Activated T-cell treated with anti-CD3 and anti-CD28 coated beads, Interleukin-2, amount 50 U/mL, for 24 hours (primary cell): ENCODE measurements at places on chromosomes 1 and 21.

DNA sequence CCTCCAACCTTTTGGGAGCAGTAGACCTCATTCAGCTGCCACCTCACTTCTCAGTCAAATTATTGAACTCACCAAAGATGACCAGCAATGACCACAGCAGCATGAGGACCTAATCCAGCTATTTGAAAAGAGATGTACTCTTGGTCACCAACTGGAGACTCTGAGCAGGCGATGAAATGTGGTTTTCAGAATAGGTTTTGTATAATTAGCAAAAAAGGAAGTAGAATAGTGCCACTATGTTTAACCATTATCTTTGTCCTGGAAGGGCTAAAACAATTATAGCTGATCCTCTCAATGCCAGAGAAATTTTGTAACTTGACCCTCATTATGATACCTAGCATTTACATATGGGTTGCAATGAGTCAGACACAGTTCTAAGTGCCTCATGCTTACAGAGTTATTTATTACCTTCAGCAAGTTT, at the start of gene FCRL2:
Gene FCRL2, minus strand, starts transcription at position 162 of the 421 bp plus-strand sequence. Its CDS starts 59 bp downstream, at position 103.
- no peak for DNase-seq

GRCh38 chr1:12012560-12013316, 6.6 kb upstream of the MIIP start:
- DNase-seq, result no peak

- no peak for DNase-seq
These were observed 47.0 kb upstream of the PLA2G4A start for GRCh38 chr1:186781730-186782129.

DNA sequence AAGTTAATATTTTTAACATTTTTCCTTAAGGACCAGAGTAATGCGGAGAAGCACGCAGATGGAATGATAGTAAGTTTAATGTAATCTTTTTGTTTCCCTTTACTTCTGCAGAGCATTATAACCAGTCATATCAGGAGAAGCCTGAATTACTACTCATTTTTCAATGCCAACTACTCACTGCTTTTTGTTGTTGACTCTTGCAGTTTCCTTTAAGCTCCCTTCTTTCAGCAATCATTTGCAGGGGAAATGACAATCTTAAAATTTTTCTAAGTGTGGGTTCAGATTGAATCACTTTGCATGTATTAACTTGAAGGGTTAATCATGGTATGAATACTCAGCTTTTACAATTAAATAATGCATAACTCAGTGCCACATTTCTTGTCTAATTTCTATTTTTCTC, 122.2 kb downstream of the NRDC start:
- DNase-seq, result no peak

DNA sequence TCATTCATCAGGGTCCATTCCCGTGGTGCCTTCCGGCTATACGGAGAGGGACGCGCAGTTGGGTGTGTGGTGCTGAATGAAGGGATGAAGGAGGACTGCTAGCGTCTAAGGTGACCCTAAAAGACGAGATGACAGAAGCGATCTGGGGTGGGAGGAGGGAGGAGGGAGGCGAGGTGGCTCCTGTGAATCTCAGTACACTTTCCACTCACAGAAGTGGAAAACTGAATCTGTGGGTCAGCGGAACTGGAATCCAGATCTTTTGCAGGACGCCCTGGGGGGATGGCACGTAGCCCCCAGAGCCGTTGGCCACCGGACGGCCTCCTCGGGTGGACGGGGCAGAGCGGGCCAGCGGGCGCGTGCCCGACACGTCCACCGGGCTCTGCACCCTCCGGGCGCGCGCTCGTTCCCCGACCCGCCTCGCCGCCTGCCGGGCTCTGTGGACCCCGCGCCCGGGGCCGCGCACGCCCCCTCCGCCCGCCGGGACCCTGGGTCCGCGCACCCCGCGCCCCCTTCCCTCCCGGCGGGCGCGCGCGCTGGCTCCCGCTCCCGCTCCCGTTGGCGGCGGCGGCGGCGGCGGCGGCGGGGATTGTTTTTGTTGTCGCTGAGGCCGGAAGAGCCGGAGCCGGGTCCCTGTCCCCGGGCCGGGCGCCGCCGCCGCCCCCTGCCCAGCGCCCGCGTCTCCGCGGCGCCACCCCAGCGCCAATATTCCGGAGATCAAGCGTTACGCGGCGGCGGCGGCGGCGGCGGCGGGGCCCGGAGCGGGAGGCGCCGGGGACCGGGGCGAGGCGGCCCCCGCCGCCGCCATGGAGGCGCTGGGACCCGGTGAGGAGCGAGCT, at the start of gene AGO4:
Gene AGO4, plus strand, starts transcription at position 403 of the 836 bp plus-strand sequence. Its CDS starts 401 bp downstream, at position 804.
- peak; percentile 68 for DNase-seq

GRCh38 chr1:53567450-53567849, 108.3 kb downstream of the DMRTB1 start:
- DNase-seq, result peak; percentile 11

GRCh38 chr1:20987831-20988825, 188.6 kb downstream of the EIF4G3 start:
- DNase-seq, result no peak

DNA sequence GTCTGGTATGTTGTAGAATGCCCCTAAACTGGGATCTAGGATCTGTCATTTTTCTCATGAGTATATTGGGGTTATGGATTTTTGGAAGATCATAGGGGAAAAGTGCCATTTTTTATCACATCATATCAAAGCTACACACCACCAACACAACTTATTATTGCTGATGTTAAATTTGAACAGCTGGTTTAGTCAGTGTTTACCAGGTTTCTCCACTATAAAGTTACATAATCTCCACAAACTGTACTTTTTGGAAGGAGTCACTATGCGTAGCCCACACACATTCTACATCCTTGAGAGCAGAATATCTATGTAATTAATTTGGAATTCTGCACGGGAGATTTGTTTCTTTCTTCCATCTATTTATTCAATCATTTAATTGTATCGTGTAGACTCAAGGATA, 35.2 kb downstream of the RC3H1 start:
- DNase-seq, result no peak

DNA sequence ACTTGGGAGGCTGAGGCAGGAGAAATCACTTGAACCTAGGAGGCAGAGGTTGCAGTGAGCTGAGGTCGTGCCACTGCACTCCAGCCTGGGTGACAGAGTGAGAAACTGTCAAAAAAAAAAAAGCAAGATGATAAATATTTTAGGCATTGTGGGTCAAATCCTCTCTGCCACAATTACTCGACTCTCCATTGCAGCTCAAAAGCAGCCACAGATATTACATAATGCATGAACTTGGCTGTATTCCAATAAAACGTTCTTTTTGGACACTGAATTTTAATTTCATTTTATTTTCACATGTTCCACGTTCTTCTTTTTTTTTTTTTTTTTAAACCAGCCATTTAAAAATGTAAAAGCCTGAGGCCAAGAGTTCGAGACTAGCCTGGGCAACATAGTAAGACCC, 69.4 kb downstream of the TCP10L start:
- DNase-seq, result no peak

DNA sequence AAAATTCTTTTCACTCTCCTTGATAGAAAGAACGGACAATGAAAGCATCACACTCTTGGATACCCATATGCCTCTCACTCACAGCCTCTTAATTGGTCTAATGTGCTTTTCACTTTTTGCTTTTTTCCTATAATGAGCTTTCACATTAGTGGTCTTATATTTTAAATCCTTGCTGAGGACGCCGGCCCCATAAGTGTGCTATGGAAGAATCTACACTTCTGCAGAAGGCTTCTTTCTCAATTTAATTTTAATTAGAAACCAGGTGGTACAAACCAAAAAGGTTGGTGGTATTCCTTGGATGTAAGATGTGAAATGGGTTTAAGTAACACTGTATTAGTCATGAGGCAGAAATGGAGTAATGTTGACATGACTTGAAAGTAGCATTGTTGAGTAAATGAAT, 190.6 kb upstream of the NFIA start:
- DNase-seq, result no peak

DNA sequence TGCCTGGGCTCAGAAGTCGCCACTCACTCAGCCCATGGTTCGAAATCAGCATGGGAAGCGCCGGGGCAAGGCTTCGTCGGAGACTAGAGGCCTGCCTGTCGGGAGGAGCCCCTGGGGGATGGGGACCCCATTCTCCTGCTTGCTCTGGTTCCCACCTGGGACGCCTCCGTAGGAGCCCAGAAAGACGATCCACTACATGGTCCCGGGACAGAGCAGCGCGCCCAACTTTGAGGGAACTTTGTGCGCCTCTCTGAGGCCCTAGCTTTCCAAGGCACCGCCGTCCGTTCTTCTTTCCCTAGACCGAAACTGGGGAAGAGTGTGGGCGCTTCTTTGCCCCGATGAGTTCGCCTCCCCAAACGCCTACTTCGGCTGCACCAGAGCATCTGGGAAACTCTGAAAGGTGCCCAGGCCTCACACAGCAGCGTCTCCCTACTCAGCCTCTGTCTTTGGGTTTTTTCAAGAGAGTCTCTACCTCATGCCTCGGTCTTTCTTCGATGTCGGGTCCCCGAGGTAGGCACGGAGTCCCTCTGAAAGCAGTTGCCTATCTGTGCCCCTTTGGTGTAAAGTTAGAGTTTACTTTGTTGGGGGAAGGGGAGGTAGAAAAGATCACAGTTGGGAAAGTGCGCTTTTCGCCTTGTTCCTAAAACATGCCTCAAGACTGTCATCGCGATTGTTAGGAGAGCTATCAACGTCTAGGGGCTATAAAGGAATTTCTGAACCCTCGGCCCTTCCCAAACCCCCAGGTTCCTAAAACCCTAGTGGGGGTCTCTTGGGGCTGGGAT, 14.0 kb downstream of the NR5A2 start:
- DNase-seq, result no peak

DNA sequence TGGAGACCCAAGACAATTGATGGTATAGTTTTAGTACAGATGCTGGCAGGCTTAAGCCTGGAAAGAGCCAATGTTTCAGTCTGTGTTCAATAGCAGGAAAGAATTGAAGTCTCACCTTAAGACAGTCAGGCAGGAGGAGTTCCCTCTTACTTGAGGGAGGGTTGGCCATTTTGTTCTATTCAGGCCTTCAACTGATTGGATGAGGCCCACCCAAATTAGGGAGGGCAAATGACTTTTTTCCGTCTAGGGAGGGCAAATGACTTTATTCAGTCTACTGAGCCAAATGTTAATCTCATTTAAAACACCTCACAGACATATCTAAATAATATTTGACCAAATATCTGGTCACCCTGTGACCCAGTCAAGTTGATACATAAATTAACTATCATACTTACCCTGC, 31.4 kb upstream of the ELAVL4 start:
- no peak for DNase-seq

GRCh38 chr1:223747838-223748335, 35.5 kb downstream of the CAPN2 start:
- no peak for DNase-seq

DNA sequence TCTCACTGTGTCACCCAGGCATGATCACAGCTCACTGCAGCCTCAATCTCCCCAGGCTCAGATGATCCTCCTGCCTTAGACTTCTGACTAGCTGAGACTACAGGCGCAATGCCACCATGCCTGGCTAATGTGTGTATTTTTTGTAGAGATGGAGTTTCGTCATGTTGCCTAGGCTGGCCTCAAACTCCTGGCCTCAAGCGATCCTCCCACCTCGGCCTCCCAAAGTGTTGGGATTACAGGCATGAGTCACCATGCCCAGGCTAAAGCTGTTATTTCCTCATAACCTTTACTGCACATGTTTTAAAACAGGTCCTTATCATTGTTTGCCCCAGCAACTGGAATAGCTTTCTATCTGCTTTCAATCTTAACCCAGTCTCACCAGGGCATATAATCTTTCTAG, 2.9 kb downstream of the SARS1 start:
- DNase-seq, result no peak

DNA sequence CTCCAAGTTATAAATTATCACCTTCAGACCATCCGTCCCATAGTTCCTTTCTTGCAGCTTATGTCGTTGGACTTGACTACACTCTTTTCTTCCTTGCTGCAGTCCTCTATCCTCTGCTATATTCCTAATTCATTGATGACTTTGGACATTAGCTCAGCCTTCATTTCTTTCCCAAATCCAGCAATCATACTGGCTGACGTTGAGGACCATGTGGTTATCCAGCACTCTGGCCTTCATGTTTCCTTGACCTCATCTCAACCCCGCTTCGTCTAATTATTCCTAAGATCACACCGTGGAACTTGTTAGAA, 27.4 kb downstream of the RAD54L start:
- no peak for DNase-seq

DNA sequence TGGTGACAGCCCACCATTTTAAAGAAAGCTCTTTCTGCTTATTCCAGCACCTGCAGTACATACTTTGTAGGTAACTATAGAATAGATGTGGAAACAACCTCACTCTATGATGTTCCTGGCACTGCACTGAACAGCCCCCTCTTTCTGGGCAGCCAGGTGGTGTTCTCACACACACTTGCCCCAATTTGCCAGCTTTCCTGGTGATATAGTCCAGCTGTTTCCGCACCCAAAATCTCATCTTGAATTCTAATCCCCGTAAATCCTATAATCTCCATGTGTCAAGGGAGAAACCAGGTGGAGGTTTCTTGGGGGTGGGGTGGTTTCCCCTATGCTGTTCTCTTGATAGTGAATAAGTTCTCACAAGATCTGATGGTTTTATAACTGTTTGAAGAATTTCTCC, 102.2 kb downstream of the FCRL5 start:
- DNase-seq, result no peak

DNA sequence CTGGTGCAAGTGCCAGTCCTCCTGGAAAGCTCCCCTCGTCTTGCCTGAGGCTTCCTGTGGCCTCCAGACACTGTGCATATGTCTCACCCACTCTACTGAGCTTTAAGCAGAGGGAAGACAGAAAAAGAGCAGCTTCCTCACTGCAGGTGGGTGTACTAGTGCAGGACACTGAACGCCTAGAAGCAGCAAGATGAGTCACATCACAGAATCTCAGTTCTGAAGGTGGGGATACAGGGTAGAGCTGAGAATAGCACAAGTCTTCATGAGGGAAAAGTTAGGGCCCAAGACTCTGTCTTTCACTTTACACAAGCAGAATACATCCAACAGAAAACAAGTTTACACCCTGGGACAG, 37.4 kb downstream of the PCAT6 start:
- DNase-seq, result no peak

GRCh38 chr1:212916481-212917133, 33.7 kb upstream of the VASH2 start:
- DNase-seq, result no peak

DNA sequence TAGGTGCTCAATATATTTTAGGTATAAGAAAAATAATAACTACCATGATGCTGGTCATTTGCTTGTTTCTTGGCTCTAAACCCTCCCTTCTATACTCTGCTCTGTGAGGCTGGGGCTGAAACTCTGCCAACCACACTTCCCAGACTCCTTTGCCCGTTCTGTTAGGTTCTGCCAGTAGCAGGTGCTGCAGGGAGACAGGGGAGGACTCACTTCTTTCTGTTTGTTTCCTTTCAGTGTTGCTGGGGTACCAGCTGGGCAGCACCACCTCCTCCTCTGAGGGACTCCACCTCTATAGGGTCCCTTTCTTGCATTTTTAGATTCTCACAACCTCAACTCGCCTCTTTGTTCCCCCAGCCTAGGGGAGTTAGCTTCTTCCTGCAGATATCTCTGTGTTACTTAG, 17.0 kb upstream of the SH2D2A start:
- DNase-seq, result no peak
